ENCODE measurements at places on chromosomes 7 and 10.

DNA sequence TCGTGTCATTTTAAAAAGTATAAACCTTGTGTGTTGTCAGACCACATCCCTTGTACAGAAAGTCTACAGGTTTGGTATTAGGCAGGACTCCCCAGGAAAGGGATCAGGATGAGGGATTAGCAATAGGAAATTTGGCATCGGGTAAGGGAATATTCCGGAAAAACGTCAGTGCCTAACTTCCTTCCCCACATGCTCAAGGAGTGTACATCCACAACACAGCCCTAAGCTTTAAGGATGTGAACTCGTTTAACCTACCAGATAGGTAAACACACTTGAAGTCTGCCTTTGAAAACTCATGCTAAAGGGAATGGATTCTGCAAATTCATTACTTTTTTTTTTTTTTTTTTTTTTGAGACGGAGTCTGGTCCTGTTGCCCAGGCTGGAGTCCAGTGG is 194.9 kb downstream of the SKIDA1 start:
- DNase-seq: no peak

- no peak for DNase-seq
These were observed 134.3 kb downstream of the TAX1BP1 start for GRCh38 chr7:27873981-27874957.

DNA sequence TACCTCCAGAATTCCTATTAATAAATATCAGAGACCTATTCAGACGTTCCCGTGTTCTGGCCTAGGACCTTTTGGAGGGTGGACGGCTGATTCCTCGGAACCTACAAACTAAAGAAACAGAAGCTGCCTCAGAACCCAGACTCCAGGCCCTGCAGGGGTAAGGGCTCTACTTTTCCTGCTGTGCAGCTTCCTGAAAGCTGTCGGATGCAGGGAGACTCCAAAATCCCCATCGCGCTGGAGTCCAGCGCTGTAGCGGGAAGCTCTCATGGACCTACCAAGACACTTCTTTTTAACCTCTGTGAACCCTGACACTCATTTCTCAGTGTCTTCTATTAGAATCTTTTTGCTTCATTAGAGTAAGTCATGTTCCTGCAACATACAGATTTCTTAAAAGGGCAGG is 244.5 kb upstream of the PITRM1 start:
- no peak for DNase-seq

- no peak for DNase-seq
These were observed 186.4 kb downstream of the CACNA2D1 start for GRCh38 chr7:82257118-82257695.
